ENCODE measurements at places on chromosomes 12 and 14.

DNA sequence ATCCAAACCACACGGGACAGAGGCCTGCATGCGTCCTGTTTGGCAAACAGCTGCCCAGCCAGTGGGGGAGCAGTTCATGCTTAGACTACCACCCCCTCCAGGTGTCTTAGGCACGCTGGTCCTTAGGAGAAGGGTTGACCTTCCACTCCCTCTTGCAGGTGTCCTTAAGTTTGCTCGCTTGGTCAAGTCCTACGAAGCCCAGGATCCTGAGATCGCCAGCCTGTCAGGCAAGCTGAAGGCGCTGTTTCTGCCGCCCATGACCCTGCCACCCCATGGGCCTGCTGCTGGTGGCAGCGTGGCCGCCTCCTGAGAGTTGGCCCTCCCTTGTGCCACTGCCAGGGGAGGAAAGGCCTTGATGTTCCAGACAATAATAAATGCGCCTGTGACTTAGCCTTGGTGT lies 1.8 kb downstream of the C12orf57 start:
- DNase-seq = no peak

GRCh38 chr12:12016284-12017100 lies 54.2 kb upstream of the BCL2L14 start:
- DNase-seq = peak; percentile 50

DNA sequence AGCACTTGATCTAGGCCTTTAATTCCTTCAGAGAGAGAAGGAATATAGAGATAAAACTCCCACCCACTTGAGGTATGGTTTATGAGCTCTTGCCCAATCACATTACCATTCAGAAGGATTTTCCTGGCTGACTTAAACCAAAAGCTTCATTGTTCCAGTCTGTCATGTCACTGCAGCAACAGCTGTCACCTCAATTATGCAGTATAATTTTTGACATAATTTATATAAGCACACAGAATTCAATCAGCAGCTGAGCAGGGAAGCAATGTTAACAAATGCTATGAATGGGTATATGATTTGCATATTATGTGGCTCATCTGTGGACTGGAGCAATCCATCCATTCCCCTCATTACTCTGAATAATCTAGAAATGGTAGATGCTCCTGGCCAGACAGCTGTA lies 40.3 kb downstream of the CBX5 start:
- DNase-seq = no peak

- no peak for DNase-seq
These were observed 71.2 kb downstream of the NINJ2 start for GRCh38 chr12:592024-592505.

- no peak for DNase-seq
These were observed 13.3 kb upstream of the ANAPC5 start for GRCh38 chr12:121365416-121366062.

DNA sequence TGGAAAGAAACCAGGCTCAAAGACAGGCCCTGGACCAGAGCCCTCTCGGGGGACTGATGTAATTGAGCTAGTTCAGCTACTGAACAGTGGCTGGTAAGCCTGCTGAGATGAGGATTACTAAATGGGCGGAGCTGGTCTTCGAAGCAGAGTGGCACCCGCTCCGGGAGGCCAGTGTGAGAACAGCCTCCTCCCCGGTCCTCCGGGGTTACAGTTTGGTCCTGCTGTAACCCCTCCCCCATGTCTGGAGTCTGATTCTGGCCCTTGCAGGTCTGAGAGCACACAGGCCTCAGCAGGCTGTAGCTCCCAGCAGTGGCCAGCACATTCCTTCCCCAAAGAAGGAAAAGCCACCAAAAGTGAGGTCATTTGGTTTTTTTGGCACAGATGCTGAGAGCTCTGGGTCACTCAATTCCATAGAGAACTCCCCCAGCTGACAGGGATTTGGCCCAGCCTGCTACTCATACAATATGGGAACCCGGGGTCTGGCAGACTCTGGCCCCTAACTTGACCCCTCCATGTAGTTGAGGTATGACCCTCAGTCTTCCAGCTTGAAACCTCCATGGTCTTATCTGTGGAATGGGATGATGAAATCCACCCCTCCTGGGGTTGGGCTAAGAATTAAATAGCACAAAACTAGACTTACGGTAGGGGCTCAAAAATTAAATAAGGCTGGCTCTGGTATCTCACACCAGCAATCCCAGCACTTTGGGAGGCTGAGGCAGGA lies 39.0 kb downstream of the ACTN1 start:
- no peak for DNase-seq

DNA sequence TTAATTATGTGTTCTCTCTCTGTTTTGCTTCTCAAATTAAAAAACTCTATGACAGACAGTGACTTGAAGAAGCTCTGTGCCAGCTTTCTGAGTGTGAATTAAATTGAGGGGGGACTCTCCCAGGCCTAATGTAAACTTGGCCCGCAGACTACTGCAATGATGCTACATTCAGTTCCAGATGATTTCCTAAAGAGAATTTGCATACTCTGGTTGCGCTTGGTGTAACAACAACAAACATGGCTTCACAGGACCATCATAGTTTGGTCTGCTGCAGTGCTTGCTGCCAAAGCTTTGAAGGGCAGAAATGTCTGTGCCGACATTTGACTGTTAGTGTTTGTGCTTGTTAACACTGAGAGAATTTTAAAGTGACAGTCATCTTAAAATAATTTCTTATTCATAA lies 25.0 kb downstream of the CFAP54 start:
- DNase-seq = no peak

DNA sequence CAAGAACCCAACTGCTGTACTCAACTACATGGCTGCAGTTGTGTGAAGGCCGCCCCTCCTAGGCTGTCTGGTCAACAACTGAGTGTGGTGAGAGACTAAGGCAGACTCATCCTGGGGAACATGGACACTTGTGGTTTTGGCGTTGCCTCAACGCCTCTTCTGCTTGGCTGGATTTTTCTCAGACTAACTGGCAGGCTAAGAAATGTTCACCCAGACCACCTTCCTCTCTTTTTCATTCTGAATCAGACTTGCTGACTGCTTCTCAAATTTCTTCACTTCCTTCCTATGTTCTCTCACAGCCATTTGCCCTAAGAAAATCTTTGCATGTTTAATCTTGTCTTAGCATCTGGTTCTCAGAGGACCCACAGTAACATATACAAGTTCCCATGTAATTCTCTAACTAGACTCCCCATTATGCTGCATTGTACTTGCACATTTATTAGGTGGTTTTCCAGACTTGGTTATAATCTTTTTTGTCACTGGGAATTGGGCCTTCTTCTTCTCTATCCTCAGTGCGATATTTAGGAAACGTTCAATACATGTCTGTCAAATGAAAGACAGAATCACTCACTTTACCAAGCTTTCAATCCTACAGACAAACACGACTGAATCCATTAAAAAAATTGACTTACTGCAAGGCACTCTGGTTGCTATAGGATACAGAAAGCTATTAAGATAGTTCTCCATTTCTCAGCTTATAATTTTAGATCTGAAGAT lies 327.6 kb downstream of the CCER1 start:
- DNase-seq = no peak

- DNase-seq = no peak
These were observed 277.3 kb downstream of the VRK1 start for GRCh38 chr14:97074456-97074855.

GRCh38 chr14:61695695-61696527 lies 598 bp downstream of the HIF1A start:
- peak; percentile 83 for DNase-seq

DNA sequence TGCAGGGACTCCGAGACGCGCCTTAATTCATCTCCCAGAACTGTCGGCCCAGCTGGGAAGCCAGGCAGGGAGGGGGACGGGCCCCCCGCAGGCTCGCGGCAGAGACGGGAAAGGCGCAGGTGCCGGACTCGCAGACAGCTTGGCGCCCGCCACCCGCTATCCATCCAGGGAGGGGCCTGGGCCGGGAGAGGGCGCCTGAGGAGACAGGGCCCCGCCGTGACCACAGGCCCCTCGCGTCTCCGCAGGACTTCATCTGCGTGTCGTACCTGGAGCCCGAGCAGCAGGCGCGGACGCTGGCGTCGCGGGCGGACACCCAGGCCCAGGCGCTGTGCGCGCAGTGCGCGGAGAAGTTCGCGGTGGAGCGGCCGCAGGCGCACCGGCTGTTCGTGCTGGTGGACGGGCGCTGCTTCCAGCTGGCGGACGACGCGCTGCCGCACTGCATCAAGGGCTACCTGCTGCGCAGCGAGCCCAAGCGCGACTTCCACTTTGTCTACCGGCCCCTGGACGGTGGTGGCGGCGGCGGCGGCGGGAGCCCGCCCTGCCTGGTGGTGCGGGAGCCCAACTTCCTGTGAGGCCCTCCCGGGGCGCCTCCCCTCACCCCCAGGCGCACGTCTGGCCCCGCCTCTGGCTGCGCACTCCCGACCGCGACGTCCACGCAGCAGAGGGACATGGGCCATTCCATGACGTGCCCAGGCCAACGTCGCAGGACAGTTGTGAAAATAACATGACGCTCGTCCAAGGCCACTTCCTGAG lies 60.6 kb downstream of the LGMN start:
- no peak for DNase-seq

GRCh38 chr14:76007852-76008251 lies 22.3 kb downstream of the IFT43 start:
- DNase-seq = no peak

- no peak for DNase-seq
These were observed 179.6 kb downstream of the NELL2 start for GRCh38 chr12:44696542-44696941.

- no peak for DNase-seq
These were observed 239.1 kb downstream of the DIO2 start for GRCh38 chr14:79972230-79972629.

DNA sequence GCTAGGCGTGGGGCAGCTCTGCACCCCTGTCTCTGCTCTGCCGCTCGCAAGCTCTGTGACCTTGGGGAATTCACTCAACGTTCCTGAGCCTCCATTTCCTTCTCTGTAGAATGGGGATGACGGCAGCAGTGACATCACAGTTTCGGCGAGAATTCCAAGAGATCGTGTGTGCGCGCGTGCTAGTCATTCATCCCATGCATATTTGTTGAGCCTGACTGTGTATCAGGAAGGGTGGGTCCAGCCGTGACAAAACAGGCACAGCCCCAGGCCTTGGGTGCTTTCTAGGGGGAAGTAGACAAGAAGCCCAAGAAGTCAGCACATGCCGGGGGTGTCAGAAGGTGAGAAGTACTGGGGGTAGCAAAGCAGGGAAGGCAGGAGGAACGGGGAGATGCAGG lies 145.6 kb upstream of the NCOR2 start:
- DNase-seq = peak; percentile 96

DNA sequence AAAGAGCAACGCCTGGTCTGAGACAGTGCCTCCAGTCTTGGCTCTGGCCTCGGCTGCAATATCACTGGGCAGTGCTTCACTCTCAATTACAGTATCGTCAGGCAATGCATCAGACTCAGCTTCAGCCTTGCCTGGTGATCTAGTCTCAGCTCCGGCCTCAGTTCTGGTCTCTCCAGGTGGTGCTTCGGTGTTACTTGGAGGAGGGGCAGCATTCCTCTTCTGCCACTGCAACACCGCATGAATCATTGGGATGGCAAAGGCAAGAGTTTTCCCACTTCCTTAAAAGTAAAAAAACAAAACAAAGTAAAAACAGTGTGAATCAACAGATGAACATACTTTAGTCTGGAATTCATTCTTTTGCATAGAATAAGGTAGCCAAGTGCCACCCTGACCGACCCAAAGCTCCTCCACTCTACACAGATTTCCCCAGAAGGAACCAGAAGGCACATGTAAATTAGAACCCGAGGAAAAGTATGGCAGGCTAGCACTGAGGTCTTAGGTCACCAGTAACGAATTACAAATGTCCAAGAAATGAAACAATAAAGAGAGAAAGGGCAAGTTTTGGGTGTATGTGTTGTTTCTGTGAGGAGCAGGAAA lies 18.6 kb downstream of the DDX24 start:
- no peak for DNase-seq

DNA sequence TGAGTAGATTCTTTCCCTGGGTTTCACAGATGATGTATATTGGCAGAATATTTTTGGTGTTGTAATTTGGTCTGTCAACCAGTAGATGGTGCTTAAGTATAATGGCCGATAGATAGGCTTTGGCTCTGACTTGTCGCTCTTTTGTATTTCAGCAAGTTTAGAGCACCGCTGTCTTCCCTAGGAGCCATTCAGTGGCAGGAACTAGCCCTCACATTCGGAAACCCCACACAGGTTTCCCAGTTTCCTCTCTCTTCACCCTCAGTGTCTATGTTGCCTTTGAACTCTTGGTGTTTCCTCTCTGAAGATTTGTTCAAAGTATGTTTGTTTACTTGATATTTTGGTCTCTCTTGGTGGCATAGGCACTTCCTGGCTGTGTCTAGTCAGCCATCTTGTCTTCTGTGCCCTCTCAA lies 102.2 kb downstream of the GPHN start:
- DNase-seq = peak; percentile 5

- DNase-seq = no peak
These were observed 13.2 kb downstream of the AQP6 start for GRCh38 chr12:49985981-49986380.

- no peak for DNase-seq
These were observed 291.2 kb downstream of the AKAP6 start for GRCh38 chr14:32620303-32620702.

- peak; percentile 75 for DNase-seq
These were observed 7.5 kb downstream of the KLRG1 start for GRCh38 chr12:8996682-8997405.

DNA sequence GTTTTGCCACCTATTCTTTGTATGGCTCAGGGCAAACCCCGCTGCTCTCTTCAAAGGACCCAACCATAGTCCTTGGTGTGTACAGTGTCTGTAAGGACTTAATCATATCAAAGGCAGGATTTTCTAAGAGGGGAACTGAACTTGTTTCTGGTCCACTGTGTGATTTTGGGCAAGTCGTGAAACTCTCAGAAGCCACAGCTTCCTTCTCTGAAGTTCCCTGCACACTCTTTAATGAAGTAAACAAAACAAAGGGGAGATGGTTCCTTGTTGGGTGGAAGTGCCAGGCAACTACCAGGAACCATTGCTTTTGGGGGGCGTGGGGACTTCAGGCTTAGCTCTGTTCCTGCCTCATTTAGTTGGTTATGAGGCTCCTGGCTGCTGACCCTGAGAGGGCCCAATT lies 152.4 kb downstream of the VRK1 start:
- DNase-seq = peak; percentile 3

DNA sequence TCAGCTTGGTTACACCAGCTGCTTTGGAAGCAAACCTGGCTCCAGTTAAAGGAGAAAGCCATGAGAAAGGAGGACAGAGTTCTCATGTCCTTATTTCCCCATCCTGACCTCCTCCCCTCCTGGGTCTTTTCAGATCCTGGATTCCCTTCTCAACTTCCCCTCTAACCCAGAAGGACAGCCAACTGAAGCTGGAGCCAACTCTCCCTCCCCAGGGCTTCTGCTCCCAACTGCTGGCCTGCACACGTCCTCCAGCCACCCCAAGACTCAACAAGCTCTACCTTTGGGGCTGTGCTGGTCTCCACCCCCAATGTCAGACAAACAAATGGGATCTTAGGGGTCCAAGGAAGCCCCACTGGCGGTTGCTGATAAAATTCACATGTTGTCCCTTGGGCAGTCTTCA lies 651.1 kb upstream of the TBX3 start:
- no peak for DNase-seq

- DNase-seq = no peak
These were observed 19.8 kb downstream of the DIP2B start for GRCh38 chr12:50524621-50525020.

DNA sequence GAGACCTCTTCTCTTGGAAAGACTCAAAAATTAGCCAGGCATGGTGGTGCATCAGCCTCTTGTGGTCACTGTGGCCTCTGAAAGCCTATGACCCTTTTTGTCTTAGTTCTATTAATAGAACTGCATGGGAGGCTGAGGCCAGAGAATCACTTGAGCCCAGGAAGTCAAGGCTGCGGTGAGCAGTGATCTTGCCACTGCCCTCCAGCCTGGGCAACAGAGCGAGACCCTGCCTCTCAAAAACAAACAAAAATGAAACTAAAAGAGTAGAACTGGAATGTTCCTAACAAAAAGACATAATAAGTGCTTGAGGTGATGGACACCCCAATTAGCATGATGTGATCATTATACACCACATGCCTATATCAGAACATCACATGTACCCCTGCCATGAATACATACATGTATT lies 197.0 kb upstream of the EEA1 start:
- no peak for DNase-seq
